ENCODE measurements at places on chromosomes 3 and 15. TPM values are rescaled to one million over a fixed set of nuclear protein-coding genes. Genes with fewer than 3 reads are reported as not detected.

The TNIK gene
- 32.7 TPM for total RNA-seq

The SAMMSON gene
- total RNA-seq, result not detected

The TMEM42 gene
- 10.0 TPM for total RNA-seq

GRCh38 chr15:33533197-33533596 is 222.4 kb downstream of the RYR3 start:
- no peak for DNase-seq

GRCh38 chr3:72088486-72089025 is 303.6 kb upstream of the PROK2 start:
- DNase-seq, result no peak

- peak; percentile 68 for DNase-seq
These were observed 4.0 kb upstream of the NR2F2 start for GRCh38 chr15:96326328-96327154.

GRCh38 chr3:170321321-170322034 is 36.0 kb upstream of the SKIL start:
- DNase-seq, result no peak

Data from left ventricle myocardium superior (tissue), 1 donor.